ENCODE measurements at places on chromosomes 5 and 9. TPM values are rescaled to one million over a fixed set of nuclear protein-coding genes. Genes with fewer than 3 reads are reported as not detected.

DNA sequence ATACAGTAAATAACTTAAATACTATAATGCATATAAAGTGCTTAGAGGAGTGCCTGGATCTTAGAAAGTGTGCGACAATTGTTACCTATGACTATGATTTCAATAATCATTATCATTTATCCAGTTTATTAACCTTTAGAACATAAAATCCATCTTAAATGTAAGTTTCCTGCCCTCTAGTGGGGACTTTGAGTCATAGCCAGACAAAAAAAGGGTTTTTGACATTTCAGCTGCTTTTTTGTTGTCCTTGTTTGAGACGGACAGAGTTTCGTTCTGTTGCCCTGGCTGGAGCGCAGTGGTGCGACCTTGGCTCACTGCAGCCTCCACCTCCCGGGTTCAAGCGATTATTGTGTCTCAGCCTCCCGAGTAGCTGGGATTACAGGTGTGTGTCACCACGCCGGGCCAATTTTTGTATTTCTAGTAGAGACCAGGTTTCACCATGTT is 9.7 kb upstream of the C9orf152 start:
- DNase-seq: no peak
- no peak overlapping the region for H3K4me3 ChIP-seq
- no peak overlapping the region for H3K27ac ChIP-seq
- no peaks in the 10 kb centered on the region for H3K36me3 ChIP-seq
- H3K27me3 ChIP-seq: no peaks in the 10 kb centered on the region

- DNase-seq: no peak
- H3K4me1 ChIP-seq: no peaks in the 10 kb centered on the region
Measured at GRCh38 chr9:9112001-9112720, 1312.6 kb upstream of the DMAC1 start.

DNA sequence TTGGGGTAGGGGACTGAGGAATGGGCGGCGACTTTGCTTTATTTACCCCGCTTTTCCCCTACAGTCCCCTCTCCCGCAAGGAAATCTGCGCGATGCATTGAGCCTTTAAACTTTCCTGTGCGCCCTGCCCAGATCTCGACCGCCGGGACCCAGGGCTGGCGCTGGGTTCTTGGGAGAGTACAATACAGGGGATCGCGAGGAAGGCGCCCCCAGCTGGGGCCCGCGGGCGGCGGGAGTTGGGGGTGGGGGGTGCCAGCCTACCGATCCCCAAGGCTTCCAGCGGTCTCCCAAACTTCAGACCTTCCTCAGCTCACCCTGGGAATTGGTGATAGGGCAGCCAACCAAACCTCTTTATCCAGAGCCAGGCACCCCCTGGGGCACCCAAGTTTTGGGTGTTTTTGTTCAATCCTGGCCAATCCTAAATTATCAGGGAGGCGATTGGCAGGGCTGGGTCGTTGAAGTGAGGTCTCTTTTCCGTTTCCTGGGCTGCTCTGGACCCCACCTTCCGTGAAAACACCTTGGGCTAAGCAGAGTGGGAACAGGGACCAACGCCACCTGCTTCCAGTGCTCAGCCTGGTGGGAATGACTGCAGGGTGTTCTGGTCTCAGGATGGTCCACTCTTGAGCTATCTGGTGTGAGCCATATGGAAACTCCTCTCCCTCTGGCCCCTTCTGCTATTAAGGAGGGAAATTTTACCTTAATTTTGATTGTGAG is 51.4 kb upstream of the DAB2IP start:
- H3K27ac ChIP-seq: peak overlapping the region; percentile 81
- H3K36me3 ChIP-seq: no peaks in the 10 kb centered on the region
- H3K4me3 ChIP-seq: peak overlapping the region; percentile 59
- peaks cover 47% of the 10 kb centered on the region for H3K4me1 ChIP-seq
- no peaks in the 10 kb centered on the region for H3K27me3 ChIP-seq
- no peak for DNase-seq

- no peak overlapping the region for H3K4me3 ChIP-seq
- H3K27ac ChIP-seq: no peak overlapping the region
- no peak for DNase-seq
- H3K27me3 ChIP-seq: no peaks in the 10 kb centered on the region
- no peaks in the 10 kb centered on the region for H3K36me3 ChIP-seq
Measured at GRCh38 chr5:79590396-79590999, 21.7 kb upstream of the TENT2 start.

GRCh38 chr5:19179571-19179970 is 808.4 kb downstream of the CDH18 start:
- DNase-seq: no peak
- H3K4me1 ChIP-seq: no peaks in the 10 kb centered on the region
- H3K4me3 ChIP-seq: no peak overlapping the region
- H3K27me3 ChIP-seq: no peaks in the 10 kb centered on the region

GRCh38 chr9:122845116-122845515 is 16.7 kb upstream of the PDCL start:
- no peaks in the 10 kb centered on the region for H3K36me3 ChIP-seq
- H3K4me1 ChIP-seq: no peaks in the 10 kb centered on the region
- H3K27me3 ChIP-seq: no peaks in the 10 kb centered on the region
- no peak for DNase-seq
- H3K4me3 ChIP-seq: no peak overlapping the region
- no peak overlapping the region for H3K27ac ChIP-seq

DNA sequence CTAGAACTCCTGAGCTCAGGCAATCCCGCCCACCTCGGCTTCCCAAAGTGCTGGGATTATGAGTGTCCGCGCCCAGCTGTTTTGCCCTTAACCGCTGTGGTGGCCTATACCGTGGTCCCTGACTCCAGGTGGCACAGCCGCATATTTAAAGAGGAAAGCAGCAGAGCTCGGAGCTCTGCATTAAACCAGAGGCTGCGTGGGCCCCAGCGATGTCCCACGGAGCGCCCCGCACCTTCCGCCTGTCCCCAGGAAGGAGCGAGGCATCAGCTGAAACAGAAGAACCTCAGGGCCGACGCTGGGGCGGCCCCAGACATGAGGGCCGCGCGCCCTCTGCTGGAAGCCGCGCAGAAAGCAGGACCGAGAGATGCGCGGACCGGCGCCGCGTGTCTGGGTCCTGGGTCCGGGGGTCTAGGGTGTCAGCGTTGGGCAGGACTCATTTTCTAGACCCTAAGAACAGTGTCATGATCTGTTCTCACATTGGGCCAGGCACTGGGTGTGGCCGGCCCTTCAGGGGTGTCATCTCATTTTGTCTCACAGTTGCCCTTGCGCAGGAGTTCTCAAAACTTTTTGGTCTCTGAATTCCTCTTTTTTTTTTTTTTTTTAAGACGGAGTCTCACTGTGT is 37.7 kb downstream of the LAMC3 start:
- DNase-seq: no peak
- no peaks in the 10 kb centered on the region for H3K36me3 ChIP-seq
- no peaks in the 10 kb centered on the region for H3K27me3 ChIP-seq
- no peak overlapping the region for H3K27ac ChIP-seq
- H3K4me3 ChIP-seq: no peak overlapping the region

DNA sequence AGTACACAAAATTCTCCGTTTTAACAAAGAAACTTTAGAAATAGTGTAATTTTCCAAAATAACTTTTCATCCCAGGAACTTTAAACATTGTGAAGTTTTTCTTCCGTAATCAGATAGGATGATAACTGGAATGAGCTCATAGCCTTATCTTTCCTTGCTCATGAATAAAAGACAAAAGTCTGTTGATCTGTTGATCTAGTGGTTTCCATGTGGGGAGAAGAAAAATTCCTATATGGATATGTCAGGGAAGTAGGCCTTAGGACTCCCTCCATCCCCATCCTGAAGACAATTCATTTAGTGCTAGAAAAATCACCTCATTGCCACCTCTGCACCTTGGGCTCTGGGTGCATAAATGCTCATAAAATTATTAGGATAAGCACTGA is 266.6 kb downstream of the SMARCA2 start:
- H3K27ac ChIP-seq: no peak overlapping the region
- no peak for DNase-seq
- H3K27me3 ChIP-seq: no peaks in the 10 kb centered on the region
- H3K4me3 ChIP-seq: no peak overlapping the region

DNA sequence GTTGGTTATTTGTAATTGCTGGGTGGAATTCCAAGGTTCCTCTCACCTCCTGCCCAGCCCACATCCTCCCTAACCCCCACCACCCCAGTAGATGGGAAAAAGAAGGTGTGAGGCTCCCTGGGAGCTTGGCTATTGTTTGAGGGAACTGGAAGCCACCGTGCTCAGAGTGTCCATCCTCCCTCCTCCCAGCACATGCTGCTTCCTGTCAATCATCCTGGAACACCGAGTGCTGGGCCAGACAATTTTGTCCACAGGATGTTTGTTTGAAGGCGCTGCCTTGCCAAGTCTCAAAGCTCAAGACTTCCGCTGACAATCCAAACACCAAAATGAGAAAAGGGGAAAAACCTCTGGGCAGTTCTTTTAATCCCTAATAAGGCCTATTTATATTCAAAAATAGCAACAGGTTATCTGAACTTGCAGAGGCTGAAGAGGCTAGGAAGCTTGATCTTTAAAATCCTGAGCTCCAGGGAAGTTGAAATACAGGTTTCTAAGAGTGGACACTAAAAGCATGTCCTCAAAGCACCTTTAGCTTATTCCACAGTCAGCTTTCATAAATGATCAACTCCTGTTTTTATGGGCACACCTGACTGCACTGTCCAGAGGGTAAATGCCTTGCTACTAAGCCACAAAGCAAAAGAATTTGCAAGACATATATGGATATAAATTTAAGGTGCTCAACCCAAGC is 286.7 kb downstream of the NFIB start:
- DNase-seq: no peak
- no peak overlapping the region for H3K4me3 ChIP-seq
- peaks cover 22% of the 10 kb centered on the region for H3K4me1 ChIP-seq
- no peaks in the 10 kb centered on the region for H3K27me3 ChIP-seq
- H3K27ac ChIP-seq: no peak overlapping the region

DNA sequence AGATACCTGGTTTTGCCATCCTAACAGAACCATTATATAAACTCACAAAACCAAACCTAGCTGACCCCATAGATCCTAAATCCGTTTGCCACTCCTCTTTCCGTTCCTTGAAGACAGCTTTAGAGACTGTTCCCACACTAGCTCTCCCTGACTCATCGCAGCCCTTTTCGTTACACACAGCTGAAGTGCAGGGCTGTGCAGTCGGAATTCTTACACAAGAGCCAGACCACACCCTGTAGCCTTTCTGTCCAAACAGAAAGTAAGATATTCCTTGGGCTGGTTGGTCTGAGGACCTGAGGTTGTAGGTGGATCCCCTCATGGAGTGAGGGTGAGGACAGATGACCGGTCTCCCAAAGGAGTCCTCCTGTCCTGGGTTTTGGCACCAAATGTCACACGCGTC is 56.7 kb upstream of the NAA35 start:
- H3K27me3 ChIP-seq: no peaks in the 10 kb centered on the region
- H3K36me3 ChIP-seq: no peaks in the 10 kb centered on the region
- no peaks in the 10 kb centered on the region for H3K4me1 ChIP-seq
- H3K4me3 ChIP-seq: no peak overlapping the region
- no peak for DNase-seq
- H3K27ac ChIP-seq: no peak overlapping the region

DNA sequence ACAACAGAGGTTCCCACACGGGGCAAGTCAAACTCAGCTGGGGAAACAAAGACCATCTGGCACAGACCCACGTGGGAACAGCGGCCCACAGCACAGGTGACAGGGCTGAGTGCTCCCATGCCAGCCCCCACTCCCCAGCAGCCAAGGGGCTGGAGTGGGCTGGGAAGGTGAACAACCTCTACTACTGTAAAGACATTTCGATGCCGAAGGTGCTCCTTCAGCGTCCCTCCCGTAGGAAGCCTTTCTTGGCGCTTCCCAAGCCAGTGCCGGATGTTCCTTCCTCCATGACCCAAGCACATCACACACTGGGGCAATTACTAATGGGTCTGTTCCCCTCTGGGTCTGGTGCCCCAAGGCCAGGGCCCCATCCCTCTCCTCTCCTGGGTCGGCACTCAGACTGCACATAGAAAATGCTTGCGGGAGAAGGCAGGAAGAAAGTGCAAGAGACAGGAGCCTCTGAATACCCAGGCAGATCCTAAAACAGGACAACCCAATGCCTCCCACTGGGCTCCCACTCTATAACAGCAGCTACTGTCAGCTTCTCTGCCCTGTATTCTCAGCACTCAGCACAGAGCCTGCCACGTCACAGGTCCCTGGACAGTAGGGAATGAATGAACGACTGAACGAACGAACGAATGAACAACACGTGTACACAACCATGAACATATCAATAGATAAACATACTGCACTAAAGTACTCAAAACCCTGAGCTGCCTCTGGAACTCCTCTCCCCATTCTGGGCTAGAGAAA is 77.0 kb upstream of the LRRTM2 start:
- no peaks in the 10 kb centered on the region for H3K27me3 ChIP-seq
- no peaks in the 10 kb centered on the region for H3K36me3 ChIP-seq
- no peak for DNase-seq
- H3K4me3 ChIP-seq: no peak overlapping the region
- peaks cover 40% of the 10 kb centered on the region for H3K4me1 ChIP-seq

GRCh38 chr9:135512904-135513303 is 8.3 kb upstream of the LCN1 start:
- no peak for DNase-seq
- H3K27me3 ChIP-seq: no peaks in the 10 kb centered on the region
- H3K4me1 ChIP-seq: no peaks in the 10 kb centered on the region
- no peaks in the 10 kb centered on the region for H3K36me3 ChIP-seq

DNA sequence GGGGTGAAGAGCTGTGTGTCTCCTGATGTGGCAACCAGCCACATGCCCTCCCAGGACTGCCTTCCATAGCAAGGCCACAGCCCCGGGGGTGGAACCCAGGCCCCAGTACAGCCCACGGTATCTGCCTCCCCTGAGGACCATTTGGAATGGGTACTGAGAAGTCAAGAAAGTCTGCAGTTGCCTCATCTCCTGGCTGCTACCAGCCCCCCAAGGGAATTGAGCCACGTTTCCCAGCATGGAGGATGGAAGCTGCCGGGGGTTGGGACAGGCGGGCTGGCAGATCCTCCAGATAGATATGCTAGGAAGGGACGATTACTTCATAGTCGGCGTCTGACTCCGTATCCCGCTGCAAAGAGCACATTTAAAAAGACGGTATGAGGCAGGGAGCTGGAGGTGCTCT is 5.5 kb upstream of the DMRT2 start:
- no peak overlapping the region for H3K27ac ChIP-seq
- H3K4me3 ChIP-seq: no peak overlapping the region
- no peak for DNase-seq

- H3K4me1 ChIP-seq: no peaks in the 10 kb centered on the region
- no peaks in the 10 kb centered on the region for H3K27me3 ChIP-seq
- no peak overlapping the region for H3K4me3 ChIP-seq
- DNase-seq: no peak
Measured at GRCh38 chr9:71587576-71588362, 180.5 kb downstream of the CEMIP2 start.

- H3K27ac ChIP-seq: peak overlapping the region; percentile 3
- no peaks in the 10 kb centered on the region for H3K36me3 ChIP-seq
- no peak for DNase-seq
- no peaks in the 10 kb centered on the region for H3K27me3 ChIP-seq
- H3K4me1 ChIP-seq: no peaks in the 10 kb centered on the region
Measured at GRCh38 chr9:13993632-13994185, 320.2 kb downstream of the NFIB start.

- H3K27me3 ChIP-seq: no peaks in the 10 kb centered on the region
- H3K4me1 ChIP-seq: no peaks in the 10 kb centered on the region
- no peaks in the 10 kb centered on the region for H3K36me3 ChIP-seq
- no peak for DNase-seq
Measured at GRCh38 chr5:108409786-108410185, 27.9 kb upstream of the FBXL17 start.

FOXI1 gene
- not detected for total RNA-seq

JAKMIP2 gene
- 0.49 TPM for total RNA-seq

ADCY2 gene
- total RNA-seq: 18.4 TPM

LHFPL2 gene
- 24.8 TPM for total RNA-seq

SPINK6 gene
- total RNA-seq: not detected
